H7 (cell line): ENCODE measurements at places on chromosomes 6 and 20.

DNA sequence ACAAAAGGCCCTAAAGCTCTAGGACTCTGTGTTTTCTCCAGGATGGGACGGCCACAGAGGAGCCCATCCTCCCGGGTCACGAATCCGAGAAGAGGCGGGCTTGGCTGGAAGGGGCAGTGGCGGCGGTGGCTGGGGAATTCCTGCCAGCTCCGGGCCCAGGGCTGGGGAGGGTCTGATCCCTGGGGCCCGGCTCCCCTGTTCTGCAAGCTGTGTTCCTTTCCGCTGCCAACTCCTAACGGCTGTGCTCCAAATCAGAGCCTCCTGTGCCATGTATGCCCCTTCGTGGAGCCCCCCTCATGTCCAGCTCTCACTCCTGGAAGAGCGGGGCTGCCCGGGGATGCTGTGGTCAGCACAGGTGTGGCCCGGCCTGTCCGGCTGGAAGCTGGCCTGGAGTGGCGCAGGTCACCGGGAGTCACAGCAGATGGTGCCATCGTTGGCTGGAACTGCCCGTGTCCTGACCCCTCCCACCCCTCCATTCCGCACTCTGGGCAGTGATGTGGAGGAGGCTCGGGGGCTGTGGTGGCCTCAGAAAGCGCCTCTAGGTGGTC lies 88.2 kb upstream of the MPC1 start:
- peak; percentile 65 for DNase-seq

DNA sequence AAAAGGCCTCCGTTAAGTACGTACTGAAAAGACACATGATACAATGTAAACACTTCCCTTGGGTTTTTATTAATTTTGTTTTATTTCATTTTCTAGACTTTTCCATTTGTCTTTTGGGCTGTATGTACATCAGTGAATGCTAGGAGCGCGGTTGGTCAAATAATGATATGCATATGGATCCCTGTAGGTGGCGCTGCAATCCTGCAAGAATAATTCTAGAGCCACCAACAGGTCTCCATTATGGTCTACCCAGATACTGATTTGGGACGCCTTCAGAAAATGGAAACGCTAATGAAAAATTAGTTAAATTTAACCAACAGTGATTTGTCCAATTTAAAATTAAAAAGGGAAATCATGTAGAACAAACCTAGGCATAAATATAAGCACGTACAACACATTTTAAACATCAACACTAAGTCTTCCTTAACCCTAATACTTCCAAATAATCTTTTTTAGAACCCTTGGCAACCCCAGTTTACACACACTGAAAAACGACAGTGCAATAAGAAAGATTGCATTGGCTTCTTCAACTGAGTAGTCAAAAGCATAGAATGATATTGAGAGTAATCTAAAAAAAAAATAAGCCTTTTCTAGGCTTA lies 433.5 kb downstream of the RFPL4B start:
- peak; percentile 44 for DNase-seq

DNA sequence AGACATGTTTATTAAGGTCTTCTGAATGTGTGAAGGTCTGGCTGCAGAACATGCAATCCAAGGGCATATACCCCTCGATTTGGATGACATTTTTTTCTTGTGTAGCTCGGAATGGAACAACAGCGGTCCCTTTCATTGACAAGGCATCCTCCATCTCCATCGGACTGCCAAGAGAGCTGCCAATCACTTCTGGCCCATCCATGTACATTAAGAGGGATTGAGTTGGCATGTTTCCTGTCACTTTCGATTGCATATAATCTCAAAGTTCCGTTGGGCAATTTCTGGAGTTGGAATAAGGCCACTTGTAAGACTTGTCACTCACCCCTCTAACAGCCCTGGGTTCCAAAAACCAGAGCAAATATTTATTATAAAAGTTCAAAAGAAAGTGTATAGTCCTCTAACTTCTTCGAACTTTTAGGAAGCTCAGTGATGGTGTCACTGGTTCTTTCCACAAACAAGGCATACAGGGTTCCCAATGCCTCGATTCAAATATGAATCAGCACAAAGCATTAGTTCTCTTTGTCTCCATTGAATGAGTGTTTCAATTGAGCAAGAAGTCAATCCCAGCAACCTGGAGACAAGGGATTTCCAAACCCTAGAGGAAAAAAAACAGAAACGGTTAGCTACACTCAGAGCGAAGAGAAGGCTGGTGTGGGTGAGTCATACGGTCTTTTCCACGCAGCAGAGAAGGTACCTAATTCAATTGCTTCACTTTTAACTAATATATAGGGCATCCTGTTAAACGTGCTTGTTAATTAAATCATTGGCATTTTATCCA lies 10.9 kb downstream of the ZNF217 start:
- no peak for DNase-seq

- no peak for DNase-seq
These were observed 55.6 kb downstream of the SENP6 start for GRCh38 chr6:75657327-75657726.

GRCh38 chr6:168050225-168050880 lies 28.7 kb downstream of the FRMD1 start:
- no peak for DNase-seq

DNA sequence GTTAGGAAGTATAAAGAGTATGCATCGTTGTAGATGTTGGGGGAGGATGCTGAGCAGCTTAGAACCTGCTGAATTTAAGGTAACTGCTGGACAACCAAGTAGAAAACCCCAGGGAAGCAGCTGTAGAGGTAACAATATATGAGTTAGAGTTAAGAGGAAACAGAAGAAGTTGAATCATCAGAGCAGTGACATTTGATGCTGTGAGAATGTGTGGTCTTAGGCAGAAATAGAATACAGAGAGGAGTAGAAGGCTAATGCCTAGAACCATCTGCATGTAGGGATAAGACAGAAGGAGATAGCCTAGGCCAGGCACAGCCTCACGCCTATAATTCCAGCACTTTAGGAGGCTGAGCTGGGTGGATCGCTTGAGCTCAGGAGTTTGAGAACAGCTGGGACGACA lies 22.6 kb upstream of the DYNLRB1 start:
- DNase-seq = no peak

- DNase-seq = no peak
These were observed 22.0 kb upstream of the VSTM2L start for GRCh38 chr20:37880726-37881591.

- DNase-seq = no peak
These were observed 6.3 kb downstream of the SMOC2 start for GRCh38 chr6:168447282-168447681.

GRCh38 chr20:21496452-21496851 lies 17.4 kb downstream of the NKX2-2 start:
- DNase-seq = peak; percentile 8

GRCh38 chr20:63890201-63890576 lies 4.7 kb upstream of the DNAJC5 start:
- DNase-seq = no peak

DNA sequence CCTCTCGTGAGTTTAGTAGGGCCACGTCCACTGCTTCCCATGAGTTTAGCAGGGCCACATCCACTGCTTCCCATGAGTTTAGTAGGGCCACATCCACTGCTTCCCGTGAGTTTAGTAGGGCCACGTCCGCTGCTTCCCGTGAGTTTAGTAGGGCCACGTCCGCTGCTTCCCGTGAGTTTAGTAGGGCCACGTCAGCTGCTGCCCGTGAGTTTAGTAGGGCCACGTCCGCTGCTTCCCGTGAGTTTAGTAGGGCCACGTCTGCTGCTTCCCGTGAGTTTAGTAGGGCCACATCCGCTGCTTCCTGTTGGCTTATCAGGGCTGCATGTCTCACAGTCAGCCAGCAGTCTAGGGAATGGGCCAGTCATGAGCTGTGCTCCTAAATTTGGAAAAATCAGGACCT lies 113.7 kb upstream of the QKI start:
- no peak for DNase-seq

DNA sequence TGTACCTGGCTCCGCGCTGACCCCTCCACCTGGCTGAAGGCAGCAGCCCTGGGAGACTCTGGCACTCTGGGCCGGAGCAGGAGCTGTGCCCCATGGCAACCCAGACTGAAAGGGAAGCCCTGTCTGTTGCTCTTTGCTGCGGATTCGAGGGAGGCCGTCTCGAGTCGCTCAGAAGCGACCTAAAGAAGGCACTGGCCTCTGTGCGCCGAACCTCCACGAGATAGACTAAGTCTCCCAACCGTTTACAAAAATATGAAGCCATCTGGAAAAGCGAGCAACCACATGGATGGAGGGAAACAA lies 10.5 kb upstream of the TBX18 start:
- no peak for DNase-seq
